ENCODE measurements at places on chromosomes 12 and 14.

- no peak for DNase-seq
Measured at GRCh38 chr12:95545731-95546490, 5.4 kb downstream of the USP44 start.

- DNase-seq, result no peak
Measured at GRCh38 chr14:61803755-61804154, 41.5 kb downstream of the SNAPC1 start.

DNA sequence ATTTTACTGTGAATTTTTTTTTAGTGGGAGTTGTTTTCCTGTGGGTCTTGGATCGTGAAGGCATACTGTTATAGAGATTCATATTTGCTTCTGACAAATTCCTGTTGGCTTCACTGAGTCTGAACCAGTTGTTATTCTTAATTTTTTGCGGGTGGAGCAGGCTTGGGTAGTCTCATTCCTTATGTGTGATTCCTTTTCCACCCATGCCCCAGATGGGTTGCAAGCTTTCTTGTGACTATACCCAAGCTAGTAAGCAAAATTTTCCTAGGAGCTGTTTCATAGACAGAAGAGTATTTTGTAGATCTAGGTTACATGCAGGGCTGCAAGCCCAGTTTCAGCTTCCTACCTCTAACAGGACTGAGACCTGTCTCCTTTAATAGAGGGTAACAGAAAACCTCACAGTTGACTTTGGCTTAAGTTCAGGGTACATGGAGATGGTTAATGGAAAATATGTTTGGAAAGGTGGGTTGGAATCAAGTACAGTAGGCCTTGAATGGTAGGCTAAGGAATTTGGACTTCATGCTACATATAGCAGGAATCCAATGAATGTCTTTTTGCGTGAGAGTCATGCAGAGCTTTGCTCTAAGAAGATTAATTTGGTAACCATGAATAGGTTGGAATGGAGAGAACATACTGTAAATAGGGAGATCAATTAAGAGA, 29.0 kb downstream of the TRMT5 start:
- DNase-seq, result no peak

GRCh38 chr14:66036547-66036946, 449.6 kb upstream of the CCDC196 start:
- DNase-seq, result no peak

Measured in renal cortex interstitium (tissue), 15 donors.